ENCODE measurements at places on chromosomes 16 and 17. TPM values are rescaled to one million over a fixed set of nuclear protein-coding genes. Genes with fewer than 3 reads are reported as not detected.

- peak; percentile 73 for DNase-seq
These were observed 8.4 kb downstream of the RARA start for GRCh38 chr17:40317345-40317873.

DNA sequence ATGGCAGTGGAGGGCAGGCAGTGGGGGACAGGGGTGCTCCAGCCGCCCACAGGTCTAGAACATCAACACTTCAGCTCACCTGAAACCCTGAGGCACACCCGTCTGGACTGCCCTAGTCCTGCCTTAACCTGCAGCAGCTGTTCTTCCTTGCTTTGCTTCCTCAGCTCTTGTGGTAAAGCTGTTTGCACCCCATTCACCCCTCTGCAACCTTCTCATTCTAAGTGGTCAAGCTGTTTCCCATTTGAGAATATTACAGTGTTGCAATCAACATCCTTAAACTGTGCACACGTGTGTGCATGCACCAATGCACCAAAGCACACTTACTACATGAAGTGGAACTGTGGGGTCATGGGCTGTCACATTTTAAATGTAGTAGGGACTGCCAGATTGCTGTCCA lies 32.4 kb downstream of the SCNN1B start:
- DNase-seq = no peak

The IL34 gene
- total RNA-seq = 7.8 TPM

The CSH2 gene
- not detected for total RNA-seq

DNA sequence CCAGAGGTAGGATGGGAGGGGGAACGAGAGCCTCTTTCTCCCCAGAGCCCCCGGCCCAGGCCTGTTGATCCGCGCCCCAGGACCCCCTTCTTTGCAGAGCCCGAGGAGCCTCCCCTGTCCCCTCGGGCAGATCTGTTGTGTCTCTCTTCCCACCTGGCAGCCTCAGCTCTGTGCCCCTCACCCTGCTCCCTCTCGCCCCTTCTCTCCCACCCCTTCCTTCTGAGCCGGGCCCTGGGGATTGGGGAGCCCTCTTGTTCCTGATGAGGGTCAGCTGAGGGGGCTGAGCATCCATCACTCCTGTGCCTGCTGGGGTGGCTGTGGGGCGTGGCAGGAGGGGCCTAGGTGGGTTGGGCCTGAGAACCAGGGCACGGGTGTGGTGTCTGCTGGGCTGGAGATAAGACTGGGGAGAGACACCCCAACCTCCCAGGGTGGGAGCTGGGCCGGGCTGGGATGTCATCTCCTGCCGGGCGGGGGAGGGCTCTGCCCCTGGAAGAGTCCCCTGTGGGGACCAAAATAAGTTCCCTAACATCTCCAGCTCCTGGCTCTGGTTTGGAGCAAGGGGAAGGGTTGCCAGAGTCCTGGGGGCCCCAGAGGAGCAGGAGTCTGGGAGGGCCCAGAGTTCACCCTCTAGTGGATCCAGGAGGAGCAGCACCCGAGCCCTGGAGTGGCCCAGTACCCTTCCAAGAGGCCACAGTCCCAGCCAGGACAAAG lies 65.4 kb downstream of the MRC2 start:
- no peak for DNase-seq

- no peak for DNase-seq
These were observed 44.9 kb downstream of the TBX4 start for GRCh38 chr17:61496957-61497653.

The ZBTB4 gene
- 24.8 TPM for total RNA-seq

- DNase-seq = no peak
These were observed 11.1 kb downstream of the PTRH2 start for GRCh38 chr17:59695945-59696681.

GRCh38 chr16:88815901-88816589 lies 4.3 kb upstream of the APRT start:
- peak; percentile 42 for DNase-seq

DNA sequence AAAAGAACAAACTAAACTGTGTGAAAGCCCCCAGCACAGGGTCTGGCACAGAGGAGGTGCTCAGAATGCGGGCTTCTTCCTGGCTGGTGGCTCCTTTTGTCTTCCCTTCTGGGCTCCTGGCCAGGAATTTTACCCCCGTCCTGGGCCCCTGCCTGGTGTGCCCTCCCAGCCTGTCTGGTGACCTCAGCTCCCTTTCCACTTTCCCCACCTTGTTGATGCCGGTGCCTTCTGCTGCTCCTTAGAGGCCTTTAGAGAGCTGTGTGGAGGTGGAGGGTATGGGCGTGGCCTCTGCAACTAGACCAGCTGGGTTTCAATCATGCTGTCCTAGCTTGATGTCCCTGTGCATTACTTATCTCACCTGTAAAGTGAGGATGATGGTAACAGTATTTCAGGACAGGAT lies 16.8 kb downstream of the PIRT start:
- no peak for DNase-seq

The TMEM11 gene
- 38.0 TPM for total RNA-seq

- DNase-seq = peak; percentile 98
These were observed 31.7 kb downstream of the CRISPLD2 start for GRCh38 chr16:84851192-84852127.

- DNase-seq = no peak
These were observed 45.0 kb downstream of the ZNF652 start for GRCh38 chr17:49316889-49317675.

DNA sequence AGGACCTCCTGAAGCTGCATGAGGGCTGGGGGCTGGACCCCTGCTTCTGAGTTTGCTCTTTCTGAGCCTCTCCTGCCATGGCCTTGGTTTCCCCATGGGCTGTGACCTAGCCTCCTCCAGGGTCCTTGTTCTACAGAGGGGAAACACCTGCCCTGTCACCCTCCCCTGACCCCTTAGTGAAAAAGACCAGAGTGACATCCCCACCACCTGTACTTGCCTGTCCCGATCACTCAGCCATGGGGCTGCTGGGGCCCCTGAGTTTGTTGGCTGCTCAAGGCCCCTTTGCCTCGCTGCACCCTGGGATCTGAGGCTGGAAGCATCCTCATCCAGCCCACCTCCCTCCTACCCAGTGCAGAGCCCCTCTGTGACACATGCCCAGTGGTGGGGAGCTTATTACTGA lies 800 bp downstream of the NOD2 start:
- DNase-seq = no peak

DNA sequence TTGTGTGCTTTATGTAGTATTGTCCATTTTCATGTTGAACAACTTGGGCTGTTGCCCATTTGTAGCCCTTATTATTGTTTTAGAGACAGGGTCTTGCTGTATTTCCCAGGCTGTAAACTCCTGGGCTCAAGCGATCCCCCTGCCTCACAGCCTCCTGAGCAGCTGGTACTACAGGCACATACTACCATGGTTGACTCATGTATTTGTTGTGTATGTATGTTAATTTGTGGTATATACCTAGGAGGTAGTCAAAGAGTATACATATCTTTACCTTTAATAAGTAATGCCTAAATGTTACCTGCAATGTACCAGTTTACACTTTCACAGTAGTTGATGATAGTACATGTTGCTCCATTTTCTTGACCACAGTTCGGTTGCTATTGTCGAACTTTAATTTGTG lies 18.1 kb downstream of the PPM1D start:
- no peak for DNase-seq

All from A172 (cell line).